ENCODE measurements at places on chromosomes 3 and 15.

GRCh38 chr3:45165497-45166283 lies 19.5 kb upstream of the CDCP1 start:
- DNase-seq: no peak

DNA sequence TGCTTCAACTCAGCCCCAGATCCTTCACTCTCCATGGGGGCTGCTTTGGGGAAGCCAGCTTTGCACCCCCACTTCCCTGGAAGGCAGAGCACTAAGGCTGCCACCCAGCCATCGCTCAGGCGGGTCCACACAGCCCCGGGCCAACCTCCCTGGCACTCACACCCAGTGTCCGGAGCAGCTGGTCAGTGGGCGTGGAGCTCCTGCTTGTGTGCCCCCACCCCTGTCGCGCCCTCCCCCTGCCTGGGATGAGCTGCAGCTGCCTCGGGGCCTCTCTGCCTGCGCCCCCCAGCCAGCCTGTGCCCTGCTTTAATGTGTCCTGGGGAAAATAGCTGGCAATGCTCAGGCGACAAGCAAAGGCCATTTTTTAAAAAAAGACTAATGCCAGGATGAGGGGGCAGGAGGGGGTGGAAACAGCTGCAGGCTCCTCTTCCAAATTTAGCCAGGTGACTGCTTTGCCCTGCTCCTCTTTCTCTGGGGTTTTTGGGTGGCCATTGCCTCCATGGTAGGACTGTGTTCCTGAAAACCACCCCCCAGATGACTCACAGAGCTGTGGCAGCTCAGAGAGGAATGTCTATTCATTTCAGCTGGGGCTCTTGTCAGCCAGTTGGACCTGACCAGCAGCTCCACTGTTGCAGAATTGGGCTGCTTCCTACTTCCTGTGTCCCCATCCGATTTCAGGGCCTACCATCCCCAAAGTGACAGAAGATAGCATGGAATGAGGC lies 65.0 kb downstream of the CEMIP start:
- DNase-seq: no peak

DNA sequence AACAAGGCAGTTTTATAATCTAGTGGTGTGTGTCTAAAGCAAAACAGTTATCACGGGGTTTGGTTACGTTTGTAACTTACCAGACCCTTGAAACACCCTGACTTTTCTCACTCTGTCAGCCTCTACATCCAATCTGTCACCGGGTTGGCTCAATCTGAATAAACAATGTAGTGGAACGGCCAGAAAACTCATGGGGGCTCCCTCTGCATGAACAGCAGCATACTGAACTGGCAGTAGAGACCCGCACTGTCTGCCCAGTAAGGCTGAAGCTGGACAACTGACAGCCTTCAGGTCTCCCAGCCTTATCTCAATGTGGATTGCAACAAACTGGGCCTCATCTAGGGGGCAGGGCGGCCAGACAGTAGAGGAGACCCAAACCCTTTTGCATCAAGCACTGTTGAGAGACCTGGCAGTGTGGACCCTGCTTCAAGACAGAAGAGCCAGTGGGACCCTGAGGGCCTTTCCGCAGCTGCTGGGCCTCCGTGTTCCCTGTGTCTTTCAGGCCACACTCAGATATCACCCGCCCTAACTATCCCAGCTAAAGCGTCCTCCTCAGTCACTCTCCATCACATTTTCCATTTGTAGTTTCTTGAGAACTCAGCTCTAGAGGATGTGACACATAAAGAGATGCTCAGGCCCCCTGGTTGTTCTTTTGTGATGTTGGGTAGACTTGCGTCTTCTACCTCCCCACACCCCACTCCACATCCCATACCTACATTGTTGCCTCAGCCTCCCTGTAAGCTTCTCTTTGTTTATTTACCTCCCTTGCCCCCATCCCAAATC lies 181.2 kb upstream of the NR2E3 start:
- no peak for DNase-seq

DNA sequence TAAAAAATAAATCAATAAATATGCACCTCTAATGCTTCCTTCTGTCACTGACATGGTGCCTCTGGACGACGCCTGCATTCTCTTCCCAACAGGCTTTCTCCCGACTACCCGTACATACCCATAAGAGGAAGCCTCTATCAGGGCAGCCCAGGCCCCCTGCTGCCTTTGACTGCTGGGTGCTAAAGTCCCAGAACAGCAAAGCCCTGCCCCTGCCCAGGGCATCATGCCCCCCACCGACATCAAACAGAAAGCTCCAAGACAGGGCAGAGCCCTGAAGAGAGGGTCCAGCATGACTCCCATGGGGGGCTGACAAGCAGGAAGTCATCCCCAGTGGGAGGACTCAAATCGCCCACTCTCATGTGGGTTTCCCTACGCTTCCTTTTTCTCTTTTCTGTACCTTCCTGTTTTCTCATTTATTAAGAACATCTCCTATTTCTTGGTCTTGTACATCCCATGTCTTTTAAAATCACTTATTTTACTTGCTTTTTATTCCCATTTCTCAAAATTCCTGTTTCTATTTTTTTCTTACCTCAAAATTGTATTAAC lies 23.4 kb downstream of the XPC start:
- no peak for DNase-seq

GRCh38 chr15:82548700-82549099 lies 8.4 kb upstream of the RPS17 start:
- DNase-seq: no peak

DNA sequence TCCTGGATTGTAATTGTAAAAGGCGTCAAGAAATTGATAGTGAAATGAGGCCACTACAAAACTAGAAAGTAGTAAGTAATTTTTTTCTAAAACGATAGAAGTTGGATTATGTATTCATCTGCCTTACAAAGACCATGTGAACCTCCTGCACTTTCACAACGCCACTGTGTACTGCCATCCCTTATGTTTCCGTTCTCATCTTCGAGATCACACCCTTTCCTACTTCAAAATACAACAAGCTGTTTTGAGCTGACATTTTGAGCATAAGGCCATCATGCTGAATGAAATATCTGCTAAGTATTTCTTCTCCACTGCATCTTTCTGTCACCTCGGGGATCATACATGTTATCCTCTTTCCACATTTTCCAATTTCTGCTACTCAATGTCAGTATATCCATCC lies 885.5 kb downstream of the ROBO1 start:
- no peak for DNase-seq

DNA sequence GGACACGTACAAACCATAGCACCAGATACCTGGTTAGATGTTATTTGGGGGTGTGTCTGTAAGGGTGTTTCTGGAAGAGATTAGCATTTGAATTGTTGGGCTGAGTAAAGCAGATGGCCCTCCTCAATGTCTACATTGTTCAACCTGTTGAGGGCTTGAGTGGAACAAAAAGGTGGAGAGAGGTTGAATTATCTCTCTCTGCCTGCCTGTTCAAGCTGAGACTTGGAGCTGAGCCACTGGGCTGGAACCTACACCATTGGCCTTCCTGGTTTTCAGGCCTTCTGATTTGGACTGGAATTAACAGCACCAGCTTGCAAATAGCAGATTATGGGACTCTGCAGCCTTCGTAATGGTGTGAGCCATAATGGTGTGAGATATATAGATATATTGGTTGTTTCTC lies 71.3 kb upstream of the CORO2B start:
- DNase-seq: no peak

DNA sequence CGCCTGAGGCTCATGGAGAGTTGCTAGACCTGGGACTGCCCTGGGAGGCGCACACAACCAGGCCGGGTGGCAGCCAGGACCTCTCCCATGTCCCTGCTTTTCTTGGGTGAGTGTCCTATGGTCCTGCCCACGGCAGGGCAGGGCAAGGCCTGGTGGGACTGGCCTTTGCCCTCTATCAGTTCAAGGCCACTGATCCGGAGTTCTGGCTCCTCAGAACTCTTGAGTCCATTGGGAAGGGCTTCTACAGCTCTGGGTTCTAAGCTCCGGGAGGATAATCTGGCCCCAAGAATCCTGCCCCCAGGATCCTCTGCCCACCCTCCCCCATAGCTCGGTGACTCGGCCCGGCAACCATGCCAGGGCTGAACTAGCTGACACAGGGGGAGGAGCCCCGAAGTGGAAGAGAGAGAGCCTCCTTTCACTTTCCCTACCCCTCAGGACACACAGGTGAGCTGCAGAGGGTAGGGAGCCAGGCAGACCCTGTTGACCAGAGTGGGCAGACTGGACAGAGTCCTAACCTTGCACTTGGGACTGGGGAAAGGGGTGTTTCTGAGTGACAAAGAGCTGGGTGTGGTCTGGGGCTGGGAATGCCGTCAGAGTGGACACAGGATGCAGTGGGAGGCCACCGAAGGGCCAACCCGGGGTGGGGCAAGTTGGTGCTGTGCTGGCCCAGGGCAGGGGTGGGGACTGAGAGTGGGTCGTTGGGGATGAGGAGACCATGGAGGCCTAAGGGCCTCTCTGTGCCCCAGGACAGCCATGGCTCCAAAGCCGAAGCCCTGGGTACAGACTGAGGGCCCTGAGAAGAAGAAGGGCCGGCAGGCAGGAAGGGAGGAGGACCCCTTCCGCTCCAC lies 664 bp downstream of the PARP3 start:
- DNase-seq: no peak

DNA sequence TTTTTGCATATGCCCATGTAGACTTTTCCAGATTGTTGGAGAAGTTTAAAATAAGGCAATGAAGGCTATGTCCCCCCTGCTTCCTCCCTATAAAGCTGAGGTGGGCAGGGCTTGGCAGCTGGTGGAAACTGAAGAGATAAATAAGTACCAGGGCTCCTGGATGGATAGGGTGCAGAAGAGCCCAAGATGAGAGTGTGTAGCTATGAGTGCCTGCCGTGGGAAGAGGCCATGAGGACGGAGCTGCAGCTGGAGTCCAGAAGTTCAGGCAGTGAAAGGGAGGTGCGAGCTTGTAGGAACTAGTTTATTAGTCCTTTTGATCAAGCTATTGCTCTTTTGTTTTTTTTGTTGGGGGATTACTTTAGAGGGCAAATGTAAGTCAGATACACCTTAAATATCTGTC lies 52.4 kb downstream of the PHLDB2 start:
- no peak for DNase-seq

DNA sequence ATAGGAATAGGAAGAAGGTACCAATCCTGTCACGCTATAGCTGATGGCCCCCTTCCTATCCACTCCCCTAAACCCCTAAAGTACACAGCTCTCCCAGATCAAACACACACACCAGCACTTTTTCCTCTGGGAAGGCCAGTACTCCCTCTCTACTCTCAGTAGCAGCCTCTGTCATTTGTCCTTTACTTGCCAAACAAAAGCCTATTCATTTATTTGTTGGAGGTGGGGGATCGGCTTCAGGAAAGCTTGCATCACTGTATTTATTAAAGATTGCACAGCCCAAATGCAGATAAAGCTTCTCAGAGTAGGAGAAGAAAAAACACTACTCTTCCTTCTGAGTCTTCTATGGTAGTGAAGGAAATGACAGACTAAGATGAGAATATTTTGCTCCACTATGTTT lies 429.7 kb upstream of the RASGRP1 start:
- no peak for DNase-seq

DNA sequence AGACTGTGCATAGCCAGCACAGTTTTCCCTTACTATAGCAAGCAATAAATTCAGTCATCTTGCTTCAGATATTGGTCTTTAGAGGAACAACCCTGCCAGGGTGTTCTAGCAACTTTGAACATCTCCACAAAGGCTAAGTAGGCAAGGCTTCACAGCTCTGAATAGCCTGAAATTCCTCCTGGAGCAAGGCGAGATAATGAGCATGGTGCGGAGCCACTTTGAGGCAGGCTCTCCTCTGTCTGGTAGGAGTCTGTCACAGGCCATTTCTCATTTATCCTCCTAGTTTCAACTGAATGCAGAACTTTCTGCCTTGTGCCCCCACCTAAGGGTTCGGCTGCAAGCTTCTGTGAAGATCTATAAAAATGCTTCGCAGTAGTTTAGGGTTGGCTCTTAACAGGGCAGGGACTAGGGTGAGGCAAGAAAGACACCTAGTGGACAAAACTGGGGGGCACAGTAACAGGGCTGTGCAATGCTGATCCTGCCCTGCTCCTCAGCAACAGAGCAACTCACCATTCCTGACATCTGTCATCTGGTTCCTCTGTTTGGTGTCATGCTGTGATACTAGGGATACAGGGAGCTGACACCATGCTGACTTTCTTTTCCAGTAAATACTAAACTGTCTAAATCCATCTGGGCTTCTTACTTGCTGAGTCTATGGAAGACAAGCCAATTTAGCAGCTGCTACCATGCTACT lies 16.6 kb upstream of the EHHADH start:
- DNase-seq: peak; percentile 57

DNA sequence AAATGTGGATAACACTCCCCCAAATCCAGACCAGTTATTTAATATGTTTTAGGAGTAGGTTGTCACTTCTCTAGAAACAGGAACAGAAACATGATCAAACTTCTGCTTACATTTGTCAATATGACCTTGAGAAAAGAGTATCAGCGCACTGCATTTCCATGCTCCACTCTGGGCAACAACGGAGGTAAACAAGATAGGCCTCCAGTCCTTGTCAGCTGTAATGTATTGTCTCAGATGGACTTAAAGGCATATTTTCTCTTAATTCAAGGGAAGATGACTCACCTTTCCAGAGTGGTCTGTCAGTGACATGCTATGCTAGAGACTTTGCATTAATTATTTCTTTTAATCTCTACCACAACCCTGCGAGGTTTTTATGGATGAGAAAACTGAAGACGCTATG lies 51.6 kb upstream of the TCF12 start:
- DNase-seq: no peak

DNA sequence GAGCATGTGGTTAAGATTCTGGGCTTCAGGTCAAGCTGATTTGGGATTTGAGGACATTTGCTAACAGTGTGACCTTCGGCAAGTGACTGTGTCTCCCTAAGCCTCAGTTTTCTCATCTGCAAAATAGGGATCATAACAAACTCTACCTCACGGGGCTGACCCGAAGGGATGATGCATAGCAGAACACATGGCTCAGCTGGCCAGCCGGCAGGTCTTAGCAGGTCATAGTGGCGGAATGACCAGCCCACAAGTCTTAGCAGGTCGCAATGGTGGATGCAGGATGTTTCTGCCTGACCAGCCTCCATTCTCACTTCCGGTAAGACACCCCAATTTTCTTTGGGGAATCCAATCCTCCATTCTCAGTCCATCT lies 63.3 kb downstream of the IQSEC1 start:
- DNase-seq: no peak

- no peak for DNase-seq
Measured at GRCh38 chr3:71135373-71136088, 448.0 kb downstream of the FOXP1 start.

DNA sequence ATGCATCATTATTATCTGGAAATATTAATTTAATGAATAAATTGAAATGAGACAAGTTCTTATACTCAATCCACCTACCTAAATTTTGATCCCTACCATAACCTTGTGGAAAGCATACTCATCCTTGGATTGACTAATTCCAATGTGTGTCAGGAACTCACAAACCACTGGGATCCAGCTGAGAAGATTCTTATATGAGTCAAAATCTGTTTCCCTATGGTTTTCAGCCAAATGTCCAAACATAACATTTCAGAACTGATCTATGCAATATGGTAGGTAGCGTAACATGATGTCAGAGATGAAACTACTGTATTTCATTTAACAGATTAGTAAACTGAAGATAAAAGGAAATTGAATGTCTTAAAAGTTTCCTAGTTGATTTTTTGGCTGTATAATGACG lies 250.0 kb downstream of the PLOD2 start:
- DNase-seq: no peak

DNA sequence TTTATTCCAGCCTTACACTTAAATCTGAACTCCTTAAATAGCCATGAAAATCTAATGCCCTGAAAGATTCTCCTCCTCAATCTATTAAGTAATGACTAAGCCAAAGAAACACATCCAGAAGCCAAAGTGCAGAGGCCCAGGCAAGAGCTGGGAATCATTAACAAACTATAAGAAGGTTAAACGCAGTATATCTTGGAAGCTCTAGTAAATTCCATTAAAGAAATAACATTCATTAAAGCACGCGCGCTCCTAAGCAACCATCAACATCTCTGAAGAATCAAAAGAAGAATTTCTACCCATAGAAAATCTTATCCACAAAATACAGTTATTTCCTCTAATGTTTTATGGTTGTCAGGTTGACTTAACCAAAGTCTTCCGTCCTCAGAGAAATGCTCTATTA lies 29.5 kb downstream of the MB21D2 start:
- DNase-seq: no peak

Measured in NCI-H2107 (cell line).